ENCODE measurements at places on chromosomes 7 and 10.

DNA sequence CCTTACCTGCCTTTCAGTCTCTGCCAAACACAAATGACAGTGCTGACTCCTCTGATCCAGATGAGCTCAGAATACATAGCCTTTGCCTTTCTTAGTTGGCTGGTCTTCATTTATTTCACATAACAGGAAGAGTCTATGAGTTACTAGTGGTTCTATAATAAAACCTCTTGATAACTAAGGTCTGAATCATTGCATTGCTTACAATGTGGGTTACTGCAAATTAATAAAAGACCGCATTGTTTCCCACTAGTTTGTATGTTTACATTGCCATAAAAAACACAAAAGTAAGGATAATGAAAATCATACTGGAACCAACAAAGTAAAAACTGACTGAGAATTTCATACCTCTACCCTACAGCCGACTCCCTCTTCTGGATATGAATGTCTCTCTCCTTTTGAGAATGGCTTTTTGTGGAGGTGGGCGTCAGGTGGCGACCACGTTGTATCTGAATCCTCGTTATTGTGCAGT is 62.0 kb upstream of the AKR1E2 start:
- no peak for DNase-seq

- DNase-seq, result no peak
Measured at GRCh38 chr7:132596588-132596987, 20.3 kb upstream of the PLXNA4 start.

GRCh38 chr10:125107166-125107949 is 53.0 kb downstream of the CTBP2 start:
- no peak for DNase-seq

- no peak for DNase-seq
Measured at GRCh38 chr7:25481891-25482290, 253.6 kb upstream of the NPVF start.

GRCh38 chr7:66183700-66184099 is 21.4 kb upstream of the TPST1 start:
- DNase-seq, result no peak

- no peak for DNase-seq
Measured at GRCh38 chr7:22864301-22864700, 41.7 kb upstream of the TOMM7 start.

DNA sequence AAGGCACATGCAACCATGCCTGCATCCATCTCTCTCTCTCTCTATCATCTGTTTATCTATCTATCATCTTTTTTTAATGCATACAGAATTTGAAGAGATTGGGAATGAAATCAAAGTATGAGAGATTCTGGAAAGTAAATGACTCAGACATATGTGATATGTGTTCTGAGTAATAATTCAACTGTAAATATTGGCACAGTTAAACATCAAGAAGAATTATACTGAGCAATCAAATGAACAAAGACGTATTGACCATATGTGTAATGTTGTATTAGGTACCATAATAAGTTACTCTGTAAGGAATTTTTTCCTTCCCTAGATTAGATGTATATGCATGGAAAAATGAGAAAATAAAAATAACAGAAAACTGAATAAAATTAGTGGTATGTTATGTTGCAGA is 108.3 kb downstream of the SUGCT start:
- peak; percentile 11 for DNase-seq

DNA sequence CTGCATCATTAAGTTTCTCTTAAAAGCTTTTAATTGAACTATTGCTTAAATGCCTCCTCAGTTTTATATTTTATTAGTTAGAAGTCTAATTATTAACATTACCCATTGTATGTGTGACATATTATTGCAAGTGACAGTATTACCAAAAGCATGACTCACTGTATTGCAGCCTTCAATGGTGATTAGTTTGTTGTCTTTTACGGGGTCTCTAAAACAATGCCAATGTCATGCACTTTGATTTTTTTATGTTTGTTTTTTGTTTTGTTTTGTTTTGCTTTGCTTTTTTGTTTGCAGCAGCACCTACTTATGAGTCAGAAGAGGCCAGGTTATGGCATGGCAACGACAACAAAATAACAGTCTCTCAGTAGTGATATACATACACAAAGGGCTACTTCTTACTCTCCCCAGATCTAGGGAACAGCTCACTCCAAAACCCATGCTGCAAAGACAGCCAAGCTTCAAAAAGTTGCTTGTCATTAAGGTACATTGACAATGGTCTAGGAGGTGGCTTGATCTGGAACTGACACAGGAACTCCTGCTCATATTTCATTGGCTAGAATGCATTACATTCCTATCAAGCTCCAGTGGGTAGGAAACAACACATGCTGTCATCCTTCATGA is 293.7 kb upstream of the POM121L12 start:
- no peak for DNase-seq

DNA sequence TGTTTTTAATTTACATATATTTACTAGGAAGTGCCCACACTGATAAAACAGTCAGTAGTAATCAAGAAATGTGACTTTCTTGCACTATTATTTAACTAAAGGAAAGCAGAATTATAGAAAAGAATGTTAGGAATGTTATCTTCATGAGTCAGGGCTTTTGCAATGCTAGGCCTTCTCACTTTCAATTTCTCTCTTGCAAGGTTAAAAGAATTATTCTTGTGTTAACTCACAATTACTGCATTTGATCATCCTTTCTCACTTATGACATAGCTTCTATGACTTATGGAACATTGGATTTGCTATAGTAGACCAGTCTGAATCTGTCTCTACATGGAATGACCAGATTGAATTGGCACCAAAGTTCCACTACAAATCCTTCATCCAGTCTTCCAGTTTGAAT is 192.4 kb downstream of the SDK1 start:
- no peak for DNase-seq

GRCh38 chr10:64376167-64376566 is 855.0 kb downstream of the REEP3 start:
- no peak for DNase-seq

DNA sequence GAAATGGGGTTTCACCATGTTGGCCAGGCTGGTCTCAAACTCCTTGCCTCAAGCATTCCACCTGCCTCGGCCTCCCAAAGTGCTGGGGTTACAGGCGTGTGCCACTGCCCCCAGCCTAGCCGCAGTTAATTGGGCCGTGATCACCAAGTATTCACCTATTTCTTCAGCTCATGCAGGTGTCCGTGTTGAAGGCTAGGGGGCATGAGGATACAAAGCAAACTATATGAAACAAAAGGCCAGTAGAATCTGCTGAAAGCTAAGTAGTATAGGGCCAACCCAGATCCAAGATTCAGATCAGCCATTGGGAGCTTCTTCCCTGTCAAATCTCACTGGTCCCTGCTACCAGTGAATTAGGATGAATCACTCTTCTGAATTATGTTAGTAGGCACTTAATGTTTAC is 73.4 kb downstream of the LRRC4 start:
- DNase-seq, result no peak

GRCh38 chr10:102493771-102494170 is 8.7 kb downstream of the ACTR1A start:
- DNase-seq, result no peak

GRCh38 chr7:35874886-35875285 is 74.0 kb downstream of the SEPTIN7 start:
- peak; percentile 17 for DNase-seq

DNA sequence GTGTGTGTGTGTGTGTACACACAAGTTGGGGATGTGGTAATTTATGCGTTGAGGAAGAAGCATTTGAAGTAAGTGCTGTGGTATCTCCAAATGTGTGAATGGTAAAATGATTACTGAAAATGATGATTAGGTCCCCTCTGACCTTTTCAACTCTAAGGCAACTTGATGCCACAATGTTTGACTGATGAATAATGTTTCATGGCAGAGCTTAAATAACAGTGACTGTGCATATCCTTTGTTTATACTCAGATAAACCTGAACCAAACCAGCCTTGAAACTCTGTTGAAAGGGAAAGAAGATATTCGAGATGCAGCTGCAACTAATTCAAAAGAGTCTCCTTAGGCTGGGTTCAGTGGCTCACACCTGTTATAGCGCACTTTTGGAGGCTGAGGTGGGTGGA is 64.8 kb upstream of the YAE1 start:
- no peak for DNase-seq

GRCh38 chr10:14605231-14605925 is 169.3 kb downstream of the FAM107B start:
- DNase-seq, result no peak

DNA sequence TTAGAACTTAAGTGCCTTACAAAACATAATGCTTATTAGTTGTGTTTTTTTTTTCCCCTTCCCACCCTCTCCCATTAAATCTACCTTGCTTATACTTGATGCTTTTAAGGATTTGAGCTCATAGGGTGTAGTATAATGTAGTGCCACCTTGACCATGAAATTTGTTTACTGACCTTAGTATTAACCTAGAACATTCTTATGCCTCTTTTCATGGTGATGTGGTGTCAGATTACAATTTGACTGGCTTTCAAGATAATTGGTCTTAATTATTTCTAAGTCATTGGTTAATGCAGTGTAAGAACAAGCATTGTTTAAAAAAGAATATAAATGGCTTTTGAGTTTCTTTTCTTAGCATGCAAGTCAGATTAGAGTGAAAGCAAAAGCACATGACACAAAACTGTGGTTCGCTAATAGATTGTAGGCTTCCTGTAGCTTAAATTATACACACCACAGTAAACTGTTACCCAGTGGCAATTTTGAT is 61.8 kb downstream of the ADD3 start:
- no peak for DNase-seq

DNA sequence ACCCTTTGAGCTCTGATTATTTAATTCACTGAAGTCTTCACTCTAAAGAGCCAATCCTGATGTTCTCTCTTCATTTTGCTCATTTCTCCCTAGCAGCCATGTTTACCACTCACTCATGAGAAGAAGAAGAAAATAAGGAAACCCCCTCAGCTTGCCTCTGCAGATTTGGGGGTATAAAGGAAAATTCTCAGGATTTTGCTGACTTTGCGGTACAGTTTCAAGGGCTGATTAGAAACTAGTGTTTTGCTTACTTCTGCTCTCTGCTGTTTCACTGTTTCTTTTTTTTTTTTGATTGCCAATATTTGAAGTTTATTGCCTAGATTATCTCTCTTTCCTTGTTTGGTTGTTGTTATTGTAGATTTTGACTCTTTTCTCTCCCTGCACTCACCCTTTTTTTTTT is 23.4 kb downstream of the PCBD1 start:
- DNase-seq, result no peak

- no peak for DNase-seq
Measured at GRCh38 chr10:20871970-20872369, 25.1 kb downstream of the NEBL start.

- DNase-seq, result no peak
Measured at GRCh38 chr10:64535131-64535867, 1014.1 kb downstream of the REEP3 start.

- no peak for DNase-seq
Measured at GRCh38 chr7:45655539-45655938, 81.4 kb downstream of the ADCY1 start.

DNA sequence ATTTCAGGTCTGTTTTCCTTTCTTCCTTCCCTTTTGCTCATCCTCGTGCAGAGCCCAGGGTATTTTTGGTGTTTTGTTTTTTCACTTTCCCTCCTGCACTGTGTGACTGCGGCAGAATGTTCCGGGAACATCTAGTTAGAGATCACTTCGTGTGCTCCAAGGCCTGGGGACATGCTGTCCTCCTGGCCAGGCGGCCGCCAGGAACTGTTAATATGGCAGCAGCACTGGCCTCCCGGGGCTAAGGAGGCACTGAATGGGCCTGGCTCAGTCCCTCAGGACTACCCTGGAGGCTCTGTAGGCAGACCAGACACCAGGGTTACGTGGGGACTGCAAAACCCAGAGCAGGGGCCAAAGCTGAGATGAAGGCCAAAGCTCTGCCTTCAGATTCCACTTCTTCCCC is 43.1 kb upstream of the TCF7L2 start:
- no peak for DNase-seq

- no peak for DNase-seq
Measured at GRCh38 chr10:5918763-5919162, 28.7 kb downstream of the FBH1 start.

- peak; percentile 17 for DNase-seq
Measured at GRCh38 chr7:28802450-28802849, 155.7 kb downstream of the TRIL start.

DNA sequence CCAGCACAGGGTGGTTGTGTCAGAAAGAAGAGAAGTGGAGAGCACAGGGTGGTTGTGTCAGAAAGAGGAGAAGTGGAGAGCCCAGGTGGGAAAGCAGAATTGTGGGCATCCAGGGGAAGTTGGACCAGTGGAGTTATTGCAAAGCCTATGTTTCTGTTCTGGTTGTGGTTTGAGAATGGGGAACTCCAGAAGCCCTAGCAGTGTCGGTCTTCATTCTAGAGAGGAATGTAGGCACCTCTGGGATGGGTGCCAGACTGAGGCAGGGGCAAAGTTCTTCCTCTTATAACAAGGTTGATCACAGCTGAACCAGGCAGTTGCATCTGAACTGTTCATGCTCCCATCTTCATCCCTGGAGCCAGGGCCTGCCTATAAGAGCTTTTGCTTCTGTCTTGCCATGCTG is 954 bp downstream of the FSCN3 start:
- DNase-seq, result no peak

DNA sequence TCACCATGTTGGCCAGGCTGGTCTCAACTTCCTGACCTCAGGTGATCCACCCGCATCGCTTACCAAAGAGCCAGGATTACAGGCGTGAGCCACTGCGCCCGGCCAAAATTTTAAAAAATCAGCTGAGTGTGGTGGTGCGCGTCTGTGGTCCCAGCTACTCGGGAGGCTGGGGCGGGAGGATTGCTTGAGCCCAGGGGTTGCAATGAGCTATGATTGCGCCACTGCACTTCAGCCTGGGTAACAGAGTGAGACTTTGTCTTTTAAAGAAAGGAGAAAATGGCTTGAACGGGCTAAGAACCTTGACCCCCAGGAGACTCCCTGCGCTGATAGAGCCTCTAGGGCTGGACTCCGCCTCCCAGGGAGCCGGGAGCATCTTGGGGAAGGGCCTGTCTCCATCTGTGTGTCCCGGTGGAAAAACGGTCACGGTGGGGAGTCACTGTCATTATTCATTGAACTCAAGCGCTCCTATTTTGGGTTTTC is 760 bp upstream of the KCTD7 start:
- no peak for DNase-seq

DNA sequence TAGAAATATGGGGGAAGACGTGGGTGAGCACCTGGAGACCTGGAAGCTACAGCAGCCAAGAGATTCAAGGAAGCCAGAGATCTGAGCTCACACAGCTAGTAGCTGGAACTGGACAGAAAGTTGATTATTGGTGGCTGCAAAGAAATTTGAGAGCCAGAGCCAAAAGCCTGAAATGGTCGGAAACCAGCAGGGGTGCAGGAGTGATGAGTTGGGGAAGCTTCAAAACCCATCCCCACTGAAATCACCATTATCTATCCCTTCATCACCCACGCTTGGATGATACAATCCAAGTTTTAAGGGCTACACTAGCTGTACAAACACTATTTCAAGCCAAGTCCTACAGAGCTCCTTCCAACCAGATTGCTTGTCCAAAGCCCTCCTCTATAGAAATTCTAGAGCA is 296.1 kb upstream of the NEBL start:
- DNase-seq, result no peak

DNA sequence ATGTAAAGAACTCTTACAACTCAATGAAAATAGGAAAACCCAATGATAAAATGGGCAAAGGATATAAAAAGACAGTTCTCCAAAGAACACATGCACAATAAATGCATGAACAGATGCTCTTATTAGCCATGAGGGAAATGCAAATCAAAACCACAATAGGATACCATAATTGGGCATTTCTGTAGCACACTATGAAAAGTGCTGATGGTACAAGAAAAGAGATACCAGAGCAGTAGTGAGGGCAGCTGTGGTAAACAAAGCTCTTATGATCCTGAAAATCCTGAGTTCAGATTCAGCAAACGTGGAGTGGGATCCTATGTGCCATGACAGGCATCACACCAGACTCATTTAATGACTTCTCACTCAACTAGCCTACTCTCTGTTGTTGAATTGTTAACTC is 96.7 kb upstream of the SLC25A13 start:
- no peak for DNase-seq
